CD4-positive, alpha-beta T cell treated with Interleukin-21 for 1 hour (primary cell): ENCODE measurements at places on chromosomes 2 and 18.

DNA sequence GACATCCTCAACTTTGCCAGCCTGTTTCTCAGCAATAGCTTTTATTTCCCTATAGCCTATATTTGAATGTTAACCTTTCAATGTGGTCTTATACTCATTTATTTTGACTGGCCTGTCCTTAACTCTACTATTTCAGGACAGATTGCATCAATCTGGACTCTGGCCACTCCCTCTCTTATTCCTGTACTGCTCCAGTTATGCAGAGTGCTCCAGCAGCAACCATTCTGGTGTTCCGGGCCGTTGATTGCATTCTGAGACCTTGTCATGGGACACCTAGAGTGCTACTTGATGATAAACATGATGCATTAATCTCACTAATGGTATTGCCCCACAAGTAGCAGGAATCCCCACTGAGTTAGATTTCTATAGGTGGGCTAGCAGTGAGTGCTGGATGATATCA is 363.4 kb downstream of the LRRTM1 start:
- no peak for DNase-seq

DNA sequence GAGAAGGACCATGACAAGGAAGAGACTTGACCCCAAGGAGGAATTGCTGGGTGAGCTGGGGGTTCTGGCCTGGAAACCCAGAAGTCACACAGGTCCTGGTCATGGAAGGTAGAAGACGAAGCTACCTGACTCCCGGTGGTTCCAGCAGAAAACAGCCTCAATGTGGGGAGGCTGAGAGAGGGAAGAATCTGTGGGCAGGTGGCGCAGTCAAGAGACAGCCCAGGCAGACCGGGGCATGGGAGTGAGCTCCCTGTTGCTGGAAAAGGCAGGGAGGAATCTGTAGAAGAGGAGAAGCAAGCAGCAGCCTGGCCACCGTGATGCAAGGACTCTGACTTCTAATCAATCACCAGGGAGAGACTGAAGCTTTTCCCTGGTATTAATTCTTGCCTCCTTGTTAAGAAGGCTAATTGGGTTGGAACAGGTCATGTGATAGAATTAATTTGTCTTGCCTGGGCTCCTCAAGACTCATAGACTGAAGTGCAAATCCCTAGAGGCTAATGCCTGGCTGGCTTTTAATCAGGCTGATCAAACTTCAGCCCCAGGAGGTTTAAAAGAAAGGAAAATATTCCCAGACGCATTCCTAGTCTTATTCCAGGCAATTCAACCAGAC is 30.1 kb downstream of the CNGA3 start:
- DNase-seq: no peak

DNA sequence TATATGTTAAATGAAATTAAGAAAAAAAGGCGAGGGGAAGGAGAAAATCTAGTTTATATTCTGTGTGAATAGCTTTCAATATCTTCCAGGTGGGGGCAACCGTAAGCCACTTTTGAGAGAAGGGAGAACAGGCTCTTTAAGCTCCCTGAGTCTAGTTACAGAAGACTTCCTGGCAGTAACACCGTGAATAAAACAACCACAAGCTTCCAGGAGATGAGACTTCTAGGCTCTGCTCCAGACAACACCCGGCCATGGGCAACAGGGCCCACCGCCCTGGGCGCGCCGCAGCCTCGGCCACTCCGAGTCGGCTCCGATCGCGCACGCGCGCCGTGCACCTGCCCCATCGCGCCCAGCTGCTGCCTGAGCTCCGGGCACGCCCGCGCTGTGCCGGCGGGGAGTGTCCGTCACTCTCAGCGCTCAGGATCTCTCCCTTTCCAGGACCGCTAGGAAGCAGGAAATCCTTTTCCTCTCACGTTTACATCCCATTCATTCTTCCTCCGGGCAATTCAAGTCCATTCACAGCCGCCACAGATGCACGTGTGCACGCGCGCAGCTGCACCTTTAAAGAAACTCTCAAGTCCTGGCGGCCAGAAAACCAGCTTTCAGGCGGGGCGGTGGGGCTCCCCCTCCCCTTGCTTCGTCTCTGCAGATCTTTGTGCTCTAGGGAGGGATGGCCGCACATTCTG is 19.4 kb upstream of the PAX3 start:
- peak; percentile 51 for DNase-seq

DNA sequence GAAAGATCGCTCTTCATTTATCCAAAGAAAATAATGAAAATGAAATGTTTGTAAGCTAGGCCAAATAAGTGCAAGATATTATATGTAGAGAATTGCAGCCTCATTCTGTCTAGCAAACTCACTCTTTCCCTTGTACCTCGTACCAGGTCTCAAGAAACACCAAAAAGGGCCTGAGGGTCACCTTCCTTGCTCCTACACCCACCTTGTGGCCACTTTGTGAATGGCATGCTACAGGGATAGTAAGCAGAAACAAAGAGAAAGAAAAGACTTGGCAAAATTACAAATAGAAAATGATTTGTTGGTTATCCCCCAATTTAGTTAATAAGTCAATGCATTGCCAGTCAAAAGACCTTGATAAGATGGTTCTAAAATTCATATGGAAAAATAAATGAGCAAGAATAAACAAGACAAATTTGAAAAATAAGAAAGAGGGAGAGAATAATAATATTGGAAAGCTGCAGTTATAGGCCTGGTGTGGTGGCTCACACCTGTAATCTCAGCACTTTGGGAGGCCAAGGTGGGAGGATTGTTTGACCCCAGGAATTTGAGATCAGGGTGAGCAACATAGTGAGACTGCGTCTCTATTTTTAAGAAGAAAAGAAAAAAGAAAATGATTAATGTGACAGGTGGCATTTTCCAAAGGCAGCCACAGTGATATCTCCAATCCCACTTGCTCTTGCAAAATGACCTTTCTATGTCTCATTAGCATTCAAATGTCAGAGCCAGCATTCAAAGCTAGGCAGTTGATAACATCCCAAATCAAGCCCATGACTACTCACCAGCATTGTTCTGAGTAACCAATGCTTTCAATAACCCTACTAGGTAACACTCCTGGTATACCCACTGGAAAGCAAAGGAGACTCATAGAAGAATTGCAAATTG is 38.8 kb upstream of the BMP10 start:
- peak; percentile 77 for DNase-seq

DNA sequence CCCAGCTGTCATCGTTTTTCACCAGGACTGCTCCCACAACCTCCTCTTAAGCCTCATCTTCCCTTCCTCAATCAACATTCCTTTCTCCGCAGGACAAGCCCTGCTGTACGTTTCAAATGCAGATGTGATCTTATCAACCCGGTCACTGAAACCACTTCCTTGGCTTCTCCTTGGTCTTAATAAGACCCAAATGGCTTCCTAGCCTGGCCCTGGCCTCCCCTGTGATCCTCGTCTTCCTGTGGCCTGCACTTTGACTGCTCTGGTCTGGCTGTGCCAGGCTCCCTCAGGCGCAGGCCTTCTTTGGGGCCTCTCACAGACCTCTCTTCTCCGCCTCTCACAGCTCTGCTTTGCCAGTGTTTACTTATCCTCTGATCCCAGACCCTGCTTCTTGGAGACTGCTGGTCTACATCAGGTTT is 4.7 kb upstream of the ADNP2 start:
- DNase-seq: no peak

DNA sequence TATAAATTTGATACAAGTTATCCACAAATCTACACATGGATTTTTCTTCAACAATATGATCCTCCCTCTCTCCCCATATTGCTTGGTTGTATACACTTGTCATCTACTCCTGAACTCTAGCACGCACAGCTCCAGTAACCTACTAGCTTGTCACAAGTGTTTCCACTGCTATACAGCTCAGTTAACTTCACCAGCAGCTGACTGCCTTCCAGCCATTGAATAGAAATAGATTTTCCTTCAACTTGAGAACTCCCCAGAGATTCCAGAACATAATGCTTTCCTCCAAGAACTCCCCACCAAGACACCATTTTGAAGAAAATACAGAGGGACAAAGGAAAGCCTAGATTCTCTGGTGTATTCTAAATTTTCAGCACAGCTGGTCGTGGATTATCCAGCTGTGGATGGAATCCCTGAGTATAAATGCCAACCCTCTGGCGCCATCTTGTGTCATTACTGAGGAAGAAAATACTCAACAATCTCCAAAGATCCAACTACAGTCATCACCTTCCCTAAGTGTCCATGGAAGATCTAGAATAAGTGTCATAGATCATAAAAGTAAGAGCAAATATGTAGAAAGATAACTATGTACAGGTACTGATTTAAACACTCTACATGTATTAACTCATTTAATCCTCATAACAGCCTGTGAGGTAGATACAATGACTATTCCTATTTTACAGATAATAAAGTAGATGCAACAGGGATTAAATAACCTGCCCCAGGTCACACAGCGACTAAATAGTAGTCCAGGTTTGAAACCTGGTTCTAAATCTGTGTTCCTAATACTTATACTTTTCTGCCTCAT is 156.7 kb downstream of the ARHGAP28 start:
- DNase-seq: no peak

GRCh38 chr2:21038403-21039073 is 5.3 kb downstream of the APOB start:
- DNase-seq: no peak

DNA sequence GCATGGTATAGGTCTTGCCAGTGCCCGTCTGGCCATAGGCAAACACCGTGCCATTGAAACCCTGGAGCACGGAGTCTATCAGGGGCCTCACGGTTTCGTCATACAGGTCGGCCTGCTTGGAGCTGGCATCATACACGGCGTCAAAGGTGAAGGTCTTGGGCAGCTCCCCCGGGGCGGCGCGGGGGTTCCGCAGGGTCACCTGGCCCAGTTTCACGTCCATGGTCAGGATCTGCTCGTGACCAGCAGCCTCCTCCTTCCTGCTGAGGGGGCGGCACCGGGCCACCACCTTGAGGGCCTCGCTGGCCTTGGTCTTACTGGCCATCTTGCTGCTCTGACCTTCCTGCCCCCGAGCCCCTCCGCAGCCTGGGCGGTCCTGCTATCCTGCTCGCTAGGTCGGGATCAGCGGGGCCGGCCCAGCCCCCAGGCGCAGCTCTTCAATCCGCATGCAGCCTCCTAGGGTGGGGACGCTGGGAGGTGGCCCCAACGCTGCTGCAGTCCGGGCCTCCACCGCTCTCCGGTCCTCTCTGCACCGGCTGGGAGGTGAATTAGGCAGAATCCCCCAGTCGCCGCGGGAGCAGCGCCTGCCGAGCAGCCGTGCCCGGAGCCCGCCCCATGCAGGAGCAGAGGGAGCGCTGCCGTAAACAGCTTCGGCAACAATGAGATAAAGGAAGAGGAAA is 563 bp downstream of the KIF3C start:
- DNase-seq: no peak

DNA sequence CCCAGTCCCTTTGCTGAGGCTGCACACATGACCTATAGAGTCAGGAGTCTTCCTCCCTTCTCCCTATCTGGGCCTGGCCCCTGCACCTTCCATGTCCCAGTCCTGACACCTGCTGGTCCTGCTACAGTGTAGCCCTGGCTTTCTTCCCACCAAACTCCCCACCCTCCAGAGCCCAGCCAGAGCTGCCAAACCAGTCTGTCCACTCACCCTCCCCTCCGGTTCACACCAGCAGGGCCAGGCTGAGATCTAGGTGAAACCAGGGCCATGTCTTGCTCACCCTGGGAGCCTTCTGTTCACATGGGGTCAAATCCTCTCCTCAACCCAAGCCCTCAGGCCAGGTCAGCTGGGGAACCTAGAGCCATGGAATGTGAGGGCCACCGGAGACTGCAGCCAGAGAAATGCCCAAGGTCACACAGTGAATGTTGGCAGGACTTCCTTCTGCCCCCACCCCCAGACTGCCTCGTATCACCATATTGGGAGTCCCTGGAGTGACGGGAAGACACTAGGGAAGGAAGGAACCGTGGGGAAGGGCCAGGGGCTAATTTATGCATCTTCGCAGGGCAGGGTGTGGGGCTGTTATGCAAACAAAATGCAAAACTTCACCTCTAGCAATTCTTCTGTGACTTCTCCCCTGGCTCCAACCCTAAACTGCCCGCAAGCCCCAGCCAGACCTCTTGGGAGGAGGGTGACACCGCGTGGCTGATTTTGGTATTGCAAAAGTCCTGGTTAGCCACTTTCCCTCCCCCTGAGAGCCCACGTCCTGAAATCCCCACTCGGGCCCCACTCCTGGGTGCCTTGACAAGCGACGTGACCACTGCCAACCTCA is 14.6 kb downstream of the TNS1 start:
- peak; percentile 50 for DNase-seq

DNA sequence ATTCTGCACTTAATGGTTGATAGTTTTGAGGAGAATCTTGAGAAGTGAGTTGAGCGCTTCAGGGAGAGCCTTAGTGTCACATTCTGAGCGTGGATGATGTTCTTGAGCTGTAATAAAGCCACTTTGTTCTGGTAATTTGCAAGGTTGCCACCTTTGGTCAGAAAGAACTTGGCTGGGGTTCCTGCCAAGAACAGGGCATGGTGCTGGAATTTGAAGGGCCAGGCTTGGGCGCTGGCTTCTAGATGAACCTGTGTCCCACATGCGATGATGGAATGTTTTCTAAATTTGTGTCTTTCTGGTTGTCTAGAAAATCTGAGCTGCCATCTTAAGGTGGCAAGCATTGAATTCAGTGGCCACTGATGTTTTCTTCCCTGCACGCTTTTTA is 124.1 kb upstream of the EML6 start:
- no peak for DNase-seq

DNA sequence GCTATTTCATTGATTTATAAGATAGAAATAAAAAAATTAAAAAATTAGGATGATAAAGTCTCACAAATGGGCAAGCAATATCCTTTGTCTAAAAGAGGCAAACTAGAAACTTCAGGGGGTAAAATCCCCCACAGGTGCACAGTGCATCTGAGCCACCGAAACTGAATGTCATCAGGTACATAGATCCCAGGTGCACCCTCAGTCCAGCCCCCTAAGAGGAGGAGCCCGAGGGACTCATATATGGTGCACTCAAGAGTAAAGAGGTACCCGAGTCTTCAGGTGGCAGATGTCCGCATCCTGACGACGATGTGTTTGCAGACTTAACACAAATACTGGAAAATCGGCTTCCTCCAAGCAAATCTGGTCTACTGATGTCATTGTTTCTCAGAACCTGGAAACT is 11.3 kb downstream of the QPCT start:
- DNase-seq: no peak

- DNase-seq: peak; percentile 66
Observed at GRCh38 chr2:241112592-241112991, 10.5 kb upstream of the MTERF4 start.
